ENCODE measurements at places on chromosomes 13 and 19. TPM values are rescaled to one million over a fixed set of nuclear protein-coding genes. Genes with fewer than 3 reads are reported as not detected.

- DNase-seq = no peak
- peak overlapping the region; percentile 92 for H3K4me3 ChIP-seq
- peaks cover 7% of the 10 kb centered on the region for H3K4me1 ChIP-seq
- no peaks in the 10 kb centered on the region for H3K27me3 ChIP-seq
- H3K27ac ChIP-seq = no peak overlapping the region
Measured at GRCh38 chr19:12695997-12696365, 450 bp downstream of the FBXW9 start.

DNA sequence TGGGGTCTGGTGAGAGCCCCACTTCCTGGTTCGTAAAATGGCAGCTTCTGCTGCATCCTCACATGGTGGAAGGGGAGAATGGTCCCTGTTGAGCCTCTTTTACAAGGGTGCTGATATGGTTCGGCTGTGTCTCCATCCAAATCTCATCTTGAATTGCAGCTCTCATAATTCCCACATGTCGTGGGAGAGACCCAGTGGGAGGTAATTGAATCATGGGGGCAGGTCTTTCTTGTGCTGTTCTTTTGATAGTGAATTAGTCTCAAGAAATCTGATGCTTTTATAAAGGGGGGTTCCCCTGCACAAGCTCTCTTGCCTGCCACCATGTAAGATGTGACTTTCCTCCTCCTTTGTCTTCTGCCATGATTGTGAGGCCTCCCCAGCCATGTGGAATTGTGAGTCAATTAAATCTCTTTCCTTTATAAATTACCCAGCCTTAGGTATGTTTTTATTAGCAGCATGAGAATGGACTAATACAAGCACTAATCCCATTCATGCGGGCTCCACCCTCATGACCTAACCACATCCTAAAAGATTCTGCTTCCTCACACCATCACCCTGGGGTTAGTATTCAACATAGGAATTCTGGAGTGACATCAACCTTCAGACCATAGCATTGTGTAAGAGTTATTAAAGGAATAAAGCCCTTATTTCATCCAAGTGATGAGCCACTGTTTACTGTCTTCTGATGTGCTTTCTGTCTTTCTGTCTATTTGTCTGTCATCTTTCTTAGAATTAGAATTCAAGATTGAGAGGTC, 159.0 kb upstream of the IRS2 start:
- DNase-seq = no peak
- no peaks in the 10 kb centered on the region for H3K4me1 ChIP-seq
- H3K4me3 ChIP-seq = no peak overlapping the region
- H3K27me3 ChIP-seq = peaks cover 12% of the 10 kb centered on the region

DNA sequence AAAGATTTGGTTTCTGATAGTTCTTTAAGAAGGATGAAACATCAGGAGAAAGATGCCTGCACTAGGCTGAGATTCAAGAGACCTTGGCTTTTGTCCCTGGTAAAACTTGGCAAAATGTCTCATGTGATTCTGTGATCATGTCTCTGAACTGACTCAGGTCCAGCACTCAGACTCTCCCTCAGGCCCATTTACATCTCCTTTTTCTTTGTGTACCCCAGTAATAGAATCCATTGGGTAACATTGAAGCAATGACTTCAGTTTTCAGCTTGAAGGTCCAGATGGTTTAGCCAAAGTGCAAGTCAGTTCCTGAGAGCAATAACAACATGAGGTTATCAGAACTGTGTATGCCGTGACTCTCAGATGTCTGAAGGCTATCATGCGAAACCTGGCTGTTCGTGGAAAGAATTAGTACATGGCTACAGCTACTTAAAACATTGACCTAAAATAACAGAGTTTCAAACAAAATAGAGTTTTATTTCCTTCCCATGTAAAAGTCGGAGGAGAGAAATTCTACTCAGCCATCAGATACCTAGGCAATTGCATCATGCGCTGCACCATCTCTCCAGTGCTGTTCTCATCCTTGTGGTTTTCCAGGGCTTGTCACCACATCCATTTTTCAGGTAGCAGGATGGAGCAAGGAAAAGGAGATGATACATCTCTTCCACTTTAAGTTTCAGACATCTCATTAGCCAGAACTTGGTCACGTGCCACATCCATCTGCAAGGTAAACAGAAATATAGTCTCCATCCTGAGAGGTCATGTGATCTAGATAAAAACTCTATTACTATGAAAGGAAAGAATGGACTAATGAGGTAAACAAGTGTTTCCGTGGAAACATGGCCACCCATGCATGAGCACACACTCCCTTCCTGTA, 117.3 kb downstream of the POSTN start:
- H3K27ac ChIP-seq = peak overlapping the region; percentile 17
- no peak for DNase-seq
- no peaks in the 10 kb centered on the region for H3K36me3 ChIP-seq
- no peaks in the 10 kb centered on the region for H3K27me3 ChIP-seq
- no peak overlapping the region for H3K4me3 ChIP-seq
- H3K4me1 ChIP-seq = peaks cover 25% of the 10 kb centered on the region

DNA sequence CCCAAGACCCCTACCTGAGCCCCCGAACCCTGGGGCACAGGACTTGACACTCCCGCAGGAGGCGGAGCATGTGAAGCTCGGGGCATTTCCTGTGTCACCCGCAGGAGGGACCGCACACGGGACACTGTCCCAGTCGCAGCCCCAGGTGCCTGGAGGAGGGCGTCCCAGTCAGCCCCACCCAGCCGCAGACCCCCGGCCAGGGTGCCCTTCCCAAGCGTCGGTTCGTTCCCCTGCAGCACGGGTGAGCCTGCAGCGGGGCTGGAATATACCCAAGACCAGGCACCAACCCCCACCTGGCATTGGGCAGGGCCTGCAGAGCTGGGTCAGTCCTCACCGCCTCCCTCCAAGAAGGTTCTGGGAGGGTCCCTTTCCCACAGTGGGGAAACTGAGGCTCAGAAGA, 21.6 kb downstream of the TCF3 start:
- no peaks in the 10 kb centered on the region for H3K27me3 ChIP-seq
- H3K4me1 ChIP-seq = no peaks in the 10 kb centered on the region
- no peak overlapping the region for H3K27ac ChIP-seq
- H3K36me3 ChIP-seq = peaks cover 6% of the 10 kb centered on the region
- H3K4me3 ChIP-seq = no peak overlapping the region
- no peak for DNase-seq

DNA sequence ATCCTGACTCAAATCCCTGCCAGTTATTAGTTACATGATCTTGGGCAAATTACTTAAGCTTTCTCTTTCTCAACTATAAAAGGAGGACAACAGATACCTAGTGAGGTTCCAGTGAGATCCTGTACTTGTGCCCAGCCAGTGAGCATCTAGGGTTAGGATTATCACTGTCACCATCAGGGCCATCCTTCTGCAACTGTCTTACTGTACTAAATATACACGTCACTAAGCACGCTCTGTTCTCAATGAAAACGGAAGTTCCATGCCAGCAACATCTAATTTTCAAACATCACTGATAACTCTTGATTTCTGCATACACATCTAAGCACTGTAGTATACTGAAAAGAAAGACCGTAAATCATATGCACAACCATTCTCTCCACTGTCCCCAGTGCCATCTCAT, 70.0 kb downstream of the FOXO1 start:
- H3K4me1 ChIP-seq = peaks cover 38% of the 10 kb centered on the region
- DNase-seq = no peak
- H3K27ac ChIP-seq = no peak overlapping the region

GRCh38 chr13:73715911-73716510, 418.2 kb downstream of the KLF12 start:
- peaks cover 6% of the 10 kb centered on the region for H3K4me1 ChIP-seq
- no peak for DNase-seq
- H3K27ac ChIP-seq = peak overlapping the region; percentile 95

DNA sequence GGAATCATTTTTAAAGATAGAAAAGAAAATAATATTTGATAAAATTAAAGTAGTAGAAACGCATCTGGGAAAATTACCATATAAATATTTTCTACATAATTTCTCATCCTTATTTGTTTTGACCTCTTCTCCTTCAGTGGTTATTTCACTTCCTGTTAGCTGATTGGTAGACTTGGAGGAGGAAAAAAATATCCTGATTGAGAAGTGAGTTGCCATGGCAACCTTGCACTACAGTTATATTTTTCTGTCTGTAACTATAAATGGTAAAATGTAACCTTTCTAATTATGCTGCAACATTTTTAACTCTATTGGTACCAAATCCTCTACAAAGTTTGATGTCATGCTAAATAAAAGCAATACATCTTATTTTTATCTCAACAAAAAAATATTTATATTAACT, 45.2 kb downstream of the SCEL start:
- no peak overlapping the region for H3K27ac ChIP-seq
- DNase-seq = no peak
- no peak overlapping the region for H3K4me3 ChIP-seq

- no peak overlapping the region for H3K27ac ChIP-seq
- no peak for DNase-seq
- no peak overlapping the region for H3K4me3 ChIP-seq
- H3K4me1 ChIP-seq = peaks cover 20% of the 10 kb centered on the region
- H3K27me3 ChIP-seq = peaks cover 2% of the 10 kb centered on the region
Measured at GRCh38 chr13:76387566-76387965, 498.6 kb downstream of the KCTD12 start.

GRCh38 chr13:75258159-75258782, 223.7 kb downstream of the TBC1D4 start:
- no peaks in the 10 kb centered on the region for H3K36me3 ChIP-seq
- no peak overlapping the region for H3K27ac ChIP-seq
- H3K27me3 ChIP-seq = peaks cover 3% of the 10 kb centered on the region
- no peak for DNase-seq
- H3K4me3 ChIP-seq = no peak overlapping the region

- H3K27me3 ChIP-seq = no peaks in the 10 kb centered on the region
- DNase-seq = no peak
- H3K4me3 ChIP-seq = no peak overlapping the region
- H3K4me1 ChIP-seq = peaks cover 3% of the 10 kb centered on the region
- H3K27ac ChIP-seq = no peak overlapping the region
- peaks cover 16% of the 10 kb centered on the region for H3K36me3 ChIP-seq
Measured at GRCh38 chr13:110419381-110419791, 112.3 kb downstream of the COL4A2 start.

GRCh38 chr13:110644892-110645521, 29.7 kb downstream of the NAXD start:
- H3K4me3 ChIP-seq = no peak overlapping the region
- no peaks in the 10 kb centered on the region for H3K27me3 ChIP-seq
- DNase-seq = no peak
- H3K27ac ChIP-seq = no peak overlapping the region

- H3K36me3 ChIP-seq = no peaks in the 10 kb centered on the region
- H3K27me3 ChIP-seq = no peaks in the 10 kb centered on the region
- peak overlapping the region; percentile 21 for H3K4me3 ChIP-seq
Measured at GRCh38 chr13:27168086-27168485, 3.5 kb downstream of the USP12 start.

GRCh38 chr19:16327501-16327900, 2.9 kb downstream of the KLF2 start:
- H3K27ac ChIP-seq = no peak overlapping the region
- H3K36me3 ChIP-seq = no peaks in the 10 kb centered on the region
- H3K4me1 ChIP-seq = no peaks in the 10 kb centered on the region
- H3K4me3 ChIP-seq = peak overlapping the region; percentile 41
- H3K27me3 ChIP-seq = peaks cover 75% of the 10 kb centered on the region

DNA sequence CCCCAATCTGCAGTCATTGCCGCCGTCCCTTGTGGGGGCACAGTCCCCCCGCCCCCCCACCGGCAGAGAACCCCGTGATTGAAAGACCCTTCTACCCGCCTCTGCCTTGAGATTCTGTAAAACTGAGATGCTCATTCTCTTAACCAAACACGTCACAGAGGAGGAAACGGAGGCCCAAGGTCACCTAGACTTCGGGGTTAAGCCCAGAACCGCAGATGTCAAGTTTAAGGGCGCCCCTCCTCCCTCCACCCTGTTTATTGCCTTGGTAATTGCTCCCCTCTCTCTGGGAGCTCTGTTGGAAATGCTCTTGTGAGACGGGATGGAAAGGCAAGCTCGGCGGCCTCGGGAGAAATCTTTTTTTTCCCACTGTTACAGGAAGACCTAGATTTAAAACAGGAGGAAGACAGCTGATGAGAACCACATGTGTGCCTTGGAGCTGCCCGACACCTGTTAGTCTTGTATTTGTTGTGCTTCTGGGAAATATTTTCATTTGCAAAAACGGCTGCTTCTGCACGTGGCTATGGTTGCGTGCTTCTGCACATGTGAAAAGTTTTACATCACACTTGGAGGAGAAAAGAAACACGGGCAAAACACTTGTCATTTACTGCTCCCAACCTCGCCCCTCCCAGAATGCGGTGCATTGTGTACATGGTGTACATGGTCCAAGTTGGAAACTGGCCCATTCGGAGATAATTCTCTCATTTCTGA, 1.1 kb upstream of the MED26 start:
- peak overlapping the region; percentile 97 for H3K27ac ChIP-seq
- no peaks in the 10 kb centered on the region for H3K27me3 ChIP-seq
- H3K4me1 ChIP-seq = peaks cover 25% of the 10 kb centered on the region

DNA sequence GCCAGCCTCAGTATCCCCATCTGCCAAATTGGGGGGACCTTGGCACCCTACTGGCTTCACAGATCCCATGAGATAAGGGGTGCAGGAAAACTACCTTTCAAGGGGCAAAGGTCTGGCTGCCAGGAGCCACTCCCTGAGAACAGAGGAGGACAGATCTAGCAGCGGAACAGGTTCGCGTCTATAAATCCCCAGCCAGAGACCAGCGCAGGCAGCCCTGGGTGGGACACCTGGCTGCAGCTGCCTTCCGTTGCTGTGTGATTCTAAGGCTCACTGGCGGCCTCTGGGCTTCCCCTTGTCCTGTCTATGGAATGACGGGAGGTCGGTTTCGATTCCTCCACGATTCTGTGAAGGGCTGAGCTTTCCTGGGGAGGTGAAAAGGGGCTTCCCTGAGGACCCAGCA, 7.3 kb downstream of the RELB start:
- no peaks in the 10 kb centered on the region for H3K36me3 ChIP-seq
- no peaks in the 10 kb centered on the region for H3K27me3 ChIP-seq
- no peaks in the 10 kb centered on the region for H3K4me1 ChIP-seq
- no peak overlapping the region for H3K4me3 ChIP-seq
- DNase-seq = no peak

- H3K36me3 ChIP-seq = no peaks in the 10 kb centered on the region
- H3K27ac ChIP-seq = no peak overlapping the region
- H3K27me3 ChIP-seq = peaks cover 5% of the 10 kb centered on the region
- DNase-seq = no peak
- H3K4me1 ChIP-seq = peaks cover 5% of the 10 kb centered on the region
- H3K4me3 ChIP-seq = no peak overlapping the region
Measured at GRCh38 chr13:28624707-28625432, 34.1 kb upstream of the POMP start.

The NAPA gene
- 63.0 TPM for total RNA-seq

The SOHLH2 gene
- total RNA-seq = not detected

The PSG1 gene
- not detected for total RNA-seq

The C5AR1 gene
- 0.93 TPM for total RNA-seq

The ASF1B gene
- 14.8 TPM for total RNA-seq

The SIGLEC14 gene
- total RNA-seq = not detected

The RASL11A gene
- 15.9 TPM for total RNA-seq

The SLC1A6 gene
- 6.4 TPM for total RNA-seq

The C2CD4C gene
- 7.2 TPM for total RNA-seq

The KIR3DL1 gene
- total RNA-seq = not detected

The MAMSTR gene
- 2.0 TPM for total RNA-seq

The LGALS16 gene
- not detected for total RNA-seq

The PTPRH gene
- total RNA-seq = 3.9 TPM

The ZNF444 gene
- 37.4 TPM for total RNA-seq

The MBD3L2 gene
- not detected for total RNA-seq
